AG09319 (cell line): ENCODE measurements at places on chromosomes 2 and 18.

GRCh38 chr2:222724208-222724607 is 52.8 kb downstream of the MOGAT1 start:
- no peak for DNase-seq

- no peak for DNase-seq
Measured at GRCh38 chr2:159225025-159226016, 61.2 kb downstream of the WDSUB1 start.

DNA sequence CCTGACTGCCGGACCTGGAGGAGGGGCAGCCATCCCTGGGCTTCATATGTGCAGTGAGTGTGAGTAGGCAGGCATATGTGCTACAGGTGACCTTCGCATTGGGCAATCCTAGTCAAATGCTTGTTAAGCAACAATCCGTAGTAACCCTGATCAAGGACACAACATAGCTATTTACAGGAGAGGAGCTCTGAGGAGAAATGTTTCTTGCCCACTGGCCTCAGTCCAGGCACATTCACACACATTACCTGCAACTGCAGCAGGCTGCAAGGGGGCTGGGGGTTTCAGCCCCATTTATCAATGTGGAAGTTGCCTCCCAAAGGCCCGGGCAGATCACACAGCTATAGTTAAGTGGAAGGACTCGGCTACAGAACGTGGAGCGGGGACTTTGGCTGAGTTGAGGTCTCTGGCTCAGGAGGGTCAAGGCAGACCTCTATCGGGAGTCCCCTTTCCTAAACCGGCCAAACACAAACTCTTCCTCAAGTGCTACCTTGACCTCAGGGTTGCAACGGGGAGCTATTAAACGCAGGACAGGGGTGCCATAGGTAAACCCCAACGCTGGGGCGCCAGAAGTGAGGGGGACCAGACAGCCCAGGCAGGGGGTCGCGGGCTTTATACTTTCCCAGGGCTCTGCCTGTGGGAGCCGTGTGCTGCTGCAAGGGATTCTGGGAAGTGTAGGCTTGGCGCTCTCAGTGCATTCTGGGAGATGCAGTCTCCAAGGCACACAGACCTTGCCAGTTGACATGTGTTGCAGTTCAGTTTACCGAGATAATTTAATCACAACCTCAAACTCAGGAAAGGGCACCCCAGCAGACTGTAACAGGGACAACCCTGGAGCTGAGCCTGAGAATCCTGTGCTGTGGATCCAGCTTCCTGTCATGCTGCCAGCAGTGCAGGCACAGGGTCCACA is 9.4 kb downstream of the KHK start:
- no peak for DNase-seq

- peak; percentile 16 for DNase-seq
Measured at GRCh38 chr2:69164061-69164778, 151.2 kb downstream of the ANTXR1 start.

GRCh38 chr18:11741505-11742145 is 52.6 kb downstream of the GNAL start:
- DNase-seq, result no peak

GRCh38 chr2:176415174-176415895 is 146.1 kb downstream of the MTX2 start:
- no peak for DNase-seq

DNA sequence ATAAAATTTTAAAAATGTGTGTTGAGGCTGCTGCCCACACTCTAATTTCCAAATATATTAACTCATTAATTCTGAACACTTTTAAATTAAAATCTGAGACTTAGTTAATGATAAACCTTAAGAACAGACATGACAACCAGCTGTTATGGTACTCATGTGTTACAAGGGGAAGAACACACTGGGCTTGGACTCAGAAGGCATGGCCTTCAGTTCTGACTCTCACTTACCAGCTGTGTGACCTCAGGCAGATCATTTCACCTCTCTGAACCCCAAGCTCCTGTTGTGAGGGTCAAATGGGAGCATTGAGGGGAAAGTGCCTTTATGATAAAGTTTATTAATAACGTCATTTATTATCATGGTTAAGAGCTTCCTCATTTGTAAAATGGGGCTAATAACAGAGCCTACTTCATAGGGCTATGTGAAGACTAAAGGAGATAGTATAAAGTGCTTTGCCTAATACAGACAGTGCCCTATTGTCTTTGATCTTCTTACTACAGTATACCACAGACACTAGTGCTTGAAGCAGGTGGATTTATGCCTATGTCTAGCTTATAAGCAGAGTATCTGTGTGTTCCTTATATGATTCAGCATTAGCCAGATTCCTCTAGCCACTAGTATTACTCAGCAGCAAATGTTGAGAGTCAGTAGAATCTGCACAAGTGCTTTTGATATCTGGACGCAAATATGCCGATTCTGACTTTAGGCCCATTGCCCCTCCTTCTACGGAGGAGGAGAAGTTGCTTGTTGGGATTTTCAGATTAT is 99.6 kb downstream of the SGPP2 start:
- no peak for DNase-seq

DNA sequence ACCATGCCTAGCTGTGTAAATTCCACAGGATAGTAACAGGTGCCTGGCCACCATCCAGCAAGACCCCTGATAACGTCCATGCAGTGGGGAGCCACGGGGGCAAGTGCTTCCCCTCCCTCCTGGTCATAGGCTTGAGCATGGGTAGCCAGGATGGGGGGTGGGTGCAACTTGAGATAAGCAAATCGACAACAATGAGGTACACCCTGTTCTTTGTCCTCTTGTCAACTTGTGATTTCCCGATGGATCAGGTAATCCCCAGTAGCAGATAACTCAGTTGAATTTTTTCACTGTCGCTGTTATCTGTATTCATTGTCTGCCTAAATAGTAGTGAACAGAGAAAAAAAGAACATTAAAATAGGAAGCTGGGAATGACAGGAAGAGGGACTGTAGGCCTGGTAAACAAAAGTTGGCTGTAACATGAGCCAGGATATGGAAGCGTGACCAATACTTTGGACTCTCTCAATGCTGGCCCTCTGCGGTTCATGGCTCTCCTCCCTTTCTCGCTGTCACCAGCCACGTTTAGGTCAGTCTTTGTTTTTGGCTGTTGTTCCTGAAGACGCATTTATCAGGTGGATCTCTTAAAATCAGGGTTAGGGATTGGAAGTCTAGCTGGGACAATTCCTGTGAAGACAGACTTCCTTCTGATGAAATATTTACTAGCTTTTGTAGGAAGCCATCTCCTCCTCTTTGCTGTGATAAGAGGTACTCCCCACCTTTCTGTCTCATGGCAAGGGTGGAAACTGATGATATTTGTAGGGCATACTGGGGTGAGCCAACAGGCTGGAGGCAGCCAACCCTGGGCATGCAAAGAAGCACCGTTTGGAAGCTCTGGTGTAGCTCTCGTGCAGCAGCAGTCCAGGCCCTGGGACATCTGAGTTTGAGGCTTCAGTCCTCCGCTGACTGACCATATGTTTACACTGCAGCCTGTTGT is 42.4 kb downstream of the TCF7L1 start:
- no peak for DNase-seq

GRCh38 chr2:105405291-105405690 is 6.4 kb upstream of the FHL2 start:
- no peak for DNase-seq

DNA sequence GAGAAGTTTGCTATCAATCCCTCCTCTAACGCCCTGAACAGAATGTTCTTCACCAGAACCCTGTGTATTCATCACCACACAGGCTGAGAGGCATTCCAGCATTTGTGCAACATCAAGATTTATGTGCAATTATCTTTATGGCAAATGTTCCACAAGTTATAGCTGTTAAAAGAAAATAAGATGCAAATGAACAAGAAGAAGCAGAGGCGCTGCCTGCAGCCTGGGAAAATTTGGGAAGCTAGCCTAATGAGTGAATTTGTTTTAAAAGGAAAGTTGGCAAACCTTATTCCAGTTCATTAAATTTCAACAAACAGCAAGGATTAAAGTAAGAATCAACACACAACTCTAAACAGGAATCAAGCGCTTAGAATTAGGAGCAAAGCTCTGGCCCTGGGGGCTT is 5.3 kb downstream of the TPO start:
- no peak for DNase-seq

DNA sequence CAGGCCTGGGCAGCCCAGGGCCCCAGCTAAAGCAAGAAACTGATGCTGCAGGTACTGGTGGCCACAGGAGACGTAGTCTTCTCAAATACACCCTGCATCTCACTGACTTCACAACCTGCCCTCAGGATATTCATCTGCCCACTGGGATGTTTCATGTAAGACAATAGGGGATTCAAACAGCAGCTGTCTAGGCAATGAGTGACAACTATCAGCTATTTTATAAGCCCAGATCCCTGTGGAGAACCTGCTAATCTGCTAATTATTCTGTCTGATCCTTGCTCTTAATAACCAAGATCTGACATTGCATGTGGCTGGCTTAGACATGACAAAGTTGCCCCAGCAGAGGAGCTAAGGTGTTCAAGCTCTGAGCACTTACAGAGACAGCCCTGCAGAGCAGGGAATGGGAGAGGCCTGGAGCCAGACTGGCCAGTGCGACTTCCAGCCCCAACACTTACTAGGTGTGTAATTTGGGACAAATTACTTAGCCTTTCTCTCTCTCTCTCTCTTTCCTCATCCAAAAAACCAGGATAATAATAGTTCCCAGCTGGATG is 28.6 kb downstream of the SIGLEC15 start:
- no peak for DNase-seq

GRCh38 chr2:12619975-12620374 is 96.8 kb upstream of the TRIB2 start:
- peak; percentile 66 for DNase-seq

GRCh38 chr2:223894009-223894408 is 51.1 kb downstream of the WDFY1 start:
- DNase-seq, result no peak

- DNase-seq, result no peak
Measured at GRCh38 chr2:241862775-241863535, 4.3 kb upstream of the PDCD1 start.

GRCh38 chr2:233165895-233166661 is 85.4 kb upstream of the ATG16L1 start:
- no peak for DNase-seq
